Dorsolateral prefrontal cortex (tissue), 122 donors: ENCODE measurements at places on chromosomes 12 and 14. TPM values are rescaled to one million over a fixed set of nuclear protein-coding genes. Genes with fewer than 3 reads are reported as not detected.

CCDC177 gene
- total RNA-seq, result 9.5 TPM

TAS2R50 gene
- 4.3 TPM for total RNA-seq

ASCL1 gene
- 9.1 TPM for total RNA-seq

SYT1 gene
- 900 TPM for total RNA-seq

CLEC1B gene
- total RNA-seq, result not detected

TRHDE gene
- 45.2 TPM for total RNA-seq

FAM186B gene
- total RNA-seq, result not detected

PROX2 gene
- total RNA-seq, result 0.12 TPM

FLRT2 gene
- 61.7 TPM for total RNA-seq

ZC2HC1C gene
- total RNA-seq, result 5.6 TPM

ZFYVE1 gene
- total RNA-seq, result 27.5 TPM

DAO gene
- 0.82 TPM for total RNA-seq

PPM1H gene
- total RNA-seq, result 47.2 TPM

IGF1 gene
- 9.6 TPM for total RNA-seq

RASSF3 gene
- total RNA-seq, result 22.9 TPM

GPR132 gene
- 2.1 TPM for total RNA-seq
